Thoracic aorta (tissue), 2 donors: ENCODE measurements at places on chromosomes 16 and 17. TPM values are rescaled to one million over a fixed set of nuclear protein-coding genes. Genes with fewer than 3 reads are reported as not detected.

The ENPP7 gene
- not detected for total RNA-seq

The BRIP1 gene
- total RNA-seq = 0.14 TPM

The CCDC154 gene
- 0.63 TPM for total RNA-seq

The ABCA9 gene
- 38.6 TPM for total RNA-seq

The TMC8 gene
- 5.6 TPM for total RNA-seq

The MXRA7 gene
- total RNA-seq = 341 TPM

The TMEM100 gene
- total RNA-seq = 10.7 TPM

The KRT17 gene
- 74.7 TPM for total RNA-seq

The FNDC8 gene
- total RNA-seq = not detected

The PIK3R6 gene
- 1.5 TPM for total RNA-seq

The PITPNM3 gene
- 3.1 TPM for total RNA-seq

The QRICH2 gene
- total RNA-seq = 6.1 TPM

The PIMREG gene
- total RNA-seq = not detected

The SULT1A1 gene
- total RNA-seq = 7.0 TPM

The PHB1 gene
- total RNA-seq = 34.4 TPM

The KRT14 gene
- 18.7 TPM for total RNA-seq
